ENCODE measurements at places on chromosomes 3 and 15. TPM values are rescaled to one million over a fixed set of nuclear protein-coding genes. Genes with fewer than 3 reads are reported as not detected.
A peak's percentile ranks its signal among the peaks of the same experiment; 100 is the strongest.

- no peak for DNase-seq
Measured at GRCh38 chr15:74599156-74599555, 16.5 kb upstream of the CLK3 start.

GRCh38 chr3:55796533-55796932, 309.4 kb upstream of the WNT5A start:
- no peak for DNase-seq

- no peak for DNase-seq
Measured at GRCh38 chr3:184772667-184773272, 39.2 kb upstream of the VPS8 start.

DNA sequence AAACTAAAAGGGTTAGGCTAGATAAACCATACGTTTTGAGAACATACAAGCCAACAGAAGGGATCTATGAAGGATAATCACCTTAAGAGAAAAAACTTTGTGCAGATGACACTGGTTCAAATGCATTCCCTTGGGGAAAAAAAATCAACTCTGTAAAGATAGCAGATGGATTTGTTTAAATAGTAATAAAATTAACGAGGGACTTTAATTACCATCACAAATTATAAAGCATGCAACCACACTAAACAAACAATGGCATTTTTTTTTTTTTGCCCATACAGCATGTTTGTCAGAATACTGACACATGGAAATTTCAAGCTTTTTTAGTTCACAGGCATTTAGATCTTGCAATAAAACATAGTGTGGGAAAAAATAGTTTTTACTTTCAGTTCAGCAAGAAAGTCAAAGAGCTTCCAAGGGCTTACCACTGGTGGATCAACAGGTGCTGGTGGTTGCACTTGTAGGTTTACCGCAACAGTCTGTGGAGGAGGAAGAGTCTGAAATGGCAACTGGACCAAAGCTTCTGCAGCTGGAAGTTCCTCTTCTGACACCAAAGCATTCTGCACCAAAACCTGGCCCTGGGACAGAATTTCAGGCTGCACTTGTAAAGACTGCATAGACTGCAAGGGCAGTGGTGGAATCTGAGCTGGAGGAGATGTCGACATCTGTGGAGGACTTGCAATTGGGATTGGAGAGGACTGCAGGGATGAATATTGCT, 53.1 kb downstream of the PHC3 start:
- no peak for DNase-seq

DNA sequence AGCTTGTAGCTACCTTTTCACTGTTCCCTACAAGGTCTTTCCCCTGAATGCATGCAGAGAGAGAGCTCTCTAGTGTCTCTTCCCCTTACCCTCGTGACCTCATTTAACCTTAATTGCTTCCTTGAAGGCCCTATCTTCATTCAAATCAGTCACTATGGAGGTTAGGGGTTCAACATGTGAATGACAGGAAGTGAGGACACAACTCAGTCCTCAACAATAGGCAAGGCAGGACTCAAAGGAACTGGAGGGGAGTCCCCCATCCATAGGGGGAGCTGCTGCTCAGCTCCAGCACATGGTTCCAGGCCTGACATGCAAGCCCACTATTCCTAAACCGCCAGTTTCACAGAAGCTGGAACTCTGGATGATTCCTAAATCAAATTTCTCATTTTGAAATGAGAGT, 33.8 kb upstream of the GYG1 start:
- DNase-seq: no peak

DNA sequence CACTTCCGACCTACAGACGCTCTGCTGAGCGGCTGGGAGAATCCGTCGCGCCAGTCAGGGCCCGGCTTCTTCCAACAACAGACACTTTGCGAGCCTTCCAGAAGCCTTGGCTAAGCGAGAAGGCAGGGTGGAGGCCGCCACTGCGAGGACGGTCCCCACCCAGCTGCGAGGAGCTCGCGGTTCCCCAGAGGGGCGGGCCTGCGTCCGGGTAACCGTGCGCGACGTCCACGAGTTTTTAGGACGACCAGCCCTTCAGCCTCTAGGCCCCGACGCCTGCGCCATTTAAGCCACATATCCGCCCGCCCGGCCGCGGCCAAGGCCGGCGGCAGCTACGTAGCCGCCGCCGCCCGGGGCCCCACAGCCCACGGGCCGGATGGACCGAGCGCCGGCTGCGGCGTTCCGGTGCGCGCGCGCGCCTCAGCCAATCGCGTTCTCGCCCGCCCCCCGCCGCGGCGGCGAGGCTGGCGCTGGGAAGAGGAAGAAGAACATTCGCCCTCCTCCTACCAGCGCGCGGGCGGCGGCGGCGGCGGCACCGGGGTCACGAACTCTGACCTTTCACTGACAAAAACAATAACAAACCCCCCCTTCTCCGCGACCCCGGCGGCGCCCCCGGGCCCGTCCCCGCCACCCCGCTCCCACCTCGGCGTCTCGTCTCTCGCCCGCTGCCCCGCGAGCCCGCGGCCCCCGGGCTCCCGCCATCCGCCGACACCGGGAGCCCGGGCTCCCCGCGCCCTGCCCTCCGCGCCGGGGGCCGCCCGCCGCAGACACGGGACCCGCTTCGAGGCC, at the start of gene NR2C2:
Gene NR2C2 (plus strand): TSS at position 484 of the 786 bp plus-strand sequence. CDS start 56,332 bp downstream, outside the sequence.
- peak; percentile 83 for DNase-seq

- DNase-seq: no peak
Measured at GRCh38 chr3:43461345-43461744, 160.5 kb downstream of the ANO10 start.

DNA sequence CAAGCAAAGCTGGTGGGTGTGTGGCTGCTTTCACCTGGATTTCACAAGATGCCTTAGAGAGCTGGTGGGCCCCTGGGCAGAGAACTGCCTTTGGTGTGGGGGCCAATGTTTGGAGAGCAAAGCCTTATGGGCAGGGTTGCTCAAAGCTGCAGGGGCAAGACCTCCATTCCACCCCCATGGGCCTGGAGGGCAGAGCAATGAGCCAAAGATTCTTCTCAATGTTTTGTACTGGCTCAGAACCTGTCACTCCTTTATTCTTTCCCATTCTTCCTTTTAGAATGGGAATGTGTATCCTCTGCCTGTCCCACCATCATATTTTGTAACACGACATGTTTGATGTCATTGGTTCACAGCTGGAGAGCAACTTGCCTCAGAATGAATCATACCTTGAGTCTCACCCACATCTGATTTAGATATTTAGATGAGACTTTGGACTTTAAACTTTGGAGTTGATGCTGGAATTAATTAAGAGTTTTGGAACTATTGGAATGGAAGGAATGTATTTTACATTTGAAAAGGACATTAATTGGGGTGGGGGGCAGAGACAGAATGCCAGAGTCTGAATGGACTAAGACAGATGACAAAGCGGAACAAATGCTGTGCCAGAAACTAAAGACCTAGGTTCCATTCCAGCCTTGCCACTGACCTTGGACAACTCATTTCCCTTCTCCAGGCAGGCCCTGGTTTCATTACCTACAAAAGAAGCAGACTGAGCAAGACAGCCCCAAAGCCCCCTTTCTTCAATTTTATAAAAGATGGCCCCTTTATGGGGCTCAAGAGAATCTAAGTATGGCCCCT, 72.9 kb downstream of the DAPK2 start:
- DNase-seq: peak; percentile 42

GRCh38 chr3:183058351-183058750, 40.9 kb downstream of the MCCC1 start:
- no peak for DNase-seq

GRCh38 chr3:102123590-102124190, 274.4 kb downstream of the NFKBIZ start:
- peak; percentile 86 for DNase-seq

- DNase-seq: no peak
Measured at GRCh38 chr3:29363110-29363509, 82.2 kb downstream of the RBMS3 start.

Gene TICRR
- polyA plus RNA-seq: 8.3 TPM

Gene FOXL2
- polyA plus RNA-seq: 0.48 TPM

Gene FEZF2
- polyA plus RNA-seq: not detected

Gene SH2D7
- not detected for polyA plus RNA-seq

All from mammary epithelial cell (primary cell).